ENCODE measurements at places on chromosomes 1 and 21. TPM values are rescaled to one million over a fixed set of nuclear protein-coding genes. Genes with fewer than 3 reads are reported as not detected.

DNA sequence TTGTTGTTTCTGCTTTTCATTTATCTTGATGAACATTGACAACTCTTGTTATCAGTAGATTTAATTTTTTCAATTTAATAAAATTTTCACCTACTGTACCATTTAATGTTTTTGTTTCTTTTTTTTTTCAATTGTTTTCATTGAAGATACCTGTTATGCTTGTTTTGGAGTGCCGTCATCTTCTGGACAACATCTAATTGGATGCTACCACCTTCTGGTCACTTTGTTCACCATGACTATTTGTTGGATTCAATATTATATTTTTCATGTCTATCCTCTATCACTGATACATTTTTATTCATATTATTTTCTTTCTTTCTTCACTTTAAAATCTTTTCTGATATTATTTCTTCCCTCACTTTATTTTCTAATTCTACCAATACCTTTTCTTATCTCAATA is 14.0 kb downstream of the KRTAP21-2 start:
- DNase-seq: no peak

DNA sequence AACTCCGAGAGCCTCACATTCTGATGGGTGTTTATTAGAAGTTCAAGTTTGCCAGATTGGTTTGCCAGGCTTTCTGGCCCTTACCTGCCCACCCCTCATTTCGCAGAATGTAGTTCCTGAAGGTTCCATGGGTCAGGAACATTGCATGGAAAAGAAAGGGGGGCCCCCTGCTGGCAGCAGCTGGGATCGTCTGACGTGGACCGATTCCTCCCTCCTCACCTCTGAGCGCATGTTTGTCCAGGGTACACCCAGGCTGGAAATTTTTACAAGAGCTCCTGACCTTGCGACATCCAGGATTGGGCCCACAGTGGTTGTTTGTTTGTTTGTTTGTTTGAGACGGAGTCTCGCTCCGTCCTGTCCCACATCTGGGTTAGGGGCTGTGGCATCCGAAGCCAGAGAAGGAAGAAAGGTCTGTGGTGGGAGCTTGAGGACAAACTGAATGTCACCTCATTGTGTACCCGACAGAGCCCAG is 126.0 kb upstream of the TMEM51 start:
- DNase-seq: peak; percentile 61

DNA sequence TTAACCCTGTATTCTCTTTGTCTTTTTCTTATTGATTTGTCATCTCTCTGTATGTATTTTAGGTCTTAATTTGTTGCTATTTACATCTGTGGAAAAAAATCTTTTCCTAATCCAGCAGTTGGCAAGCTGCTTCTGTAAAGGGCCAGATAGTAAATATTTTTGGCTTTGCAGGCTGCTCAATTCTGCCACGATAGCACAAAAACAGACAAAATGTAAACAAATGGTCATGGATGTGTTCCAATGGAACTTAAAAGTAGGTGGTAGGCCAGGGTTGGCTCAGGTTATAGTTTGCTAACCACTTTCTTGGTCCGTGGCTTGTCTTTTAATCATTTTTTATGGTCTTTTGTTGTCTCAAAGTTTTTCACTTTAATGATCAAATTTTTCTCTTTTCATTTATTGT is 371.8 kb downstream of the HHAT start:
- DNase-seq: no peak

DNA sequence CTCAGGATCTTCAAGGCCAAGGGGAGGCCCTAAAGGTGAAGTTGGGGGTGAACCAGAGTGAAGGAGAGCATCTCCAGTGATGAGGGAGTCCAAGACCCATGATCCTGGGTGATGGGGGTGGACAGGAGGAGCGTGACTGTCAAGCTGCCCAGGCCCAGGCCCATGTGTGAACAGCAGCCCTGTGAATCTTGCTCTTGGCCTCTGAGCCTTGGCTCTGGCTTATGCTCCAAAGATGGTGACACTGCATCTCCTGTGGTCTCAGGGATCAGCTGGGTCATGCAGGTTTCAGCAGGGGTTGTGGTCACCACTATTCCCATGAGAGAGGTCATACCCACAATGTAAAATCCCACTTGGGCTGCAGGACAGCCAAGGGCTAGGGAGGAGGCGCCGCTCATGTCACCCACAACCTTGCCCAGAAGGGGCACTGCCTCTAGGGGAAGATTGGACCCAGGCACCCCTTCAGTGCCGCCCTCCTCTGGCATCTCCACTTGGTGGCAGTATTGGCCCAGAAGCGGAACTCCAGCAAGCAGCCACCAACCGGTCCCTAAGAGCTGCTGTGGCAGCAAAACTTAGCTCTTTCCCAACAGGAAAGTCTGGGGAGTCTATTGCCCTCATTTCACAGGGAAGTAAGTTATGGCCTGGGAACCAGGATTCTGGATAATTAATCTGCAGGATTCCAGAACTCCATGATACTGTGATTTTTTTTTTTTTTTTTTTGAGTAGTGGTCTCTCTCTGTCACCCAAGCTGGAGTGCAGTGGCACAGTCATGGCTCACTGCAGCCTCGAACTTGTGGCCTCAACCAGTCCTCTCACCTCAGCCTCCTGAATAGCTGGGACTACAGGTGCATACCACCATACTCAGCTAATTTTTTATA is 7.5 kb upstream of the WNT3A start:
- peak; percentile 38 for DNase-seq

DNA sequence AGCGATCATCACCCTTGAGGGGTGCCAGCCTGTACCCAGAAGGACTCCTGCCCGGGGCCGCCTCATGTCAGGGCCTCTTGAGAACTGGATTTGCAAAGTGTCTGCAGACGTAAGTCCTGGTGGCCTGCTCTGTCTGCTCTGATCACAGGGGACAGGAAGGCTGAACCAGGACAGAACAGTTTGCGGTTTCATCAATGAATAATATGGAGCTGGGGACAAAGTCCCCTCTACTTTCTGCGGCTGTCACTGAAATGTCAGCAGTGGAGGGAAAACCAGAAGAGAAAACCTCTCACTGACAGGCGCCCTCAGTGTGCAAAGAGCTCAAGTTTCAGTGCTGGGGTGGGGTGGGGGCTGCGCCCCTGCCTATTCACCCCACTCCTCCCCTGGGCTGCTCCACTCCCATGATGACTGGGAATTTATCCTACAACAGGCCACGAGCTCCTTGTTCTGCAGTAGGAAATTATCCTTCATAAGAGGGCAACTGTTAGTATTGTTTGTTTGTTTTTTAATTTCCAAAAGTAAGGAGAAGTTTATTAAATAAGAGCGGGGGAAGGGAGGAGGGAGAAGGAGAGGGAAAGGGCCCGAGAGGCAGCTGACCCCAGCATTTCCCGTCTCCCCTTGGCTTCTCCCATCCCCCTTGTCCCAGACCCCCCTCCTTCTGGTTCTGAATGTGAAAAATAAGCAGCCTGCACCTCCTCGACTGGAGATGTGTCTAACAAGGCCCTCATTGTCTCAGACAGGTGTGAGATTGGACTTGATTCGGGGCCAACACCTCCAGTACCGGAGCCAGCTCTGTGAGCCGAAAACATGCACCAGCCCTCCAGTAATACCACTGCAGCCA is 149.2 kb downstream of the CLIC6 start:
- DNase-seq: no peak

DNA sequence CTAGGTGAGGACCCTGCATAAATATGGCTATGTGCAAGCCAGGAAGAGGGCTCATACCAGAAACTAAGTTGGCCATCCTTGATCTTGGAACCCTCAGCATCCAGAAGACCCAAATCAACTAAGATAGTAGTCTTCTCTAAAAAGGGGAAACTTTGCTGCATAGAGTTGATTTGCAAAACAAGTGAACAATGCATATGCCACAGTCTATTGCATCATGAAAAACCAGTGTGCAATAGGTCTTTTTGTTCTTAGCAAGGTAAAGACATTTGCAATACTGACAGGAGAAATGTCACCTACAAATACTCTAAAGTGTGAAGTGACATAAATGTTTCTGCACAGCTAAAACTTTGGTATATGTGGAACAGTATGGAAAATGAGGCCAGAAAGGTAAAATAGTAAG is 2.0 kb upstream of the IFI16 start:
- no peak for DNase-seq

GRCh38 chr1:241724741-241725356 is 72.8 kb downstream of the WDR64 start:
- DNase-seq: no peak

- DNase-seq: no peak
Measured at GRCh38 chr1:178341261-178341956, 155.4 kb downstream of the CLEC20A start.

- DNase-seq: no peak
Measured at GRCh38 chr21:42216726-42217572, 2.0 kb upstream of the ABCG1 start.

DNA sequence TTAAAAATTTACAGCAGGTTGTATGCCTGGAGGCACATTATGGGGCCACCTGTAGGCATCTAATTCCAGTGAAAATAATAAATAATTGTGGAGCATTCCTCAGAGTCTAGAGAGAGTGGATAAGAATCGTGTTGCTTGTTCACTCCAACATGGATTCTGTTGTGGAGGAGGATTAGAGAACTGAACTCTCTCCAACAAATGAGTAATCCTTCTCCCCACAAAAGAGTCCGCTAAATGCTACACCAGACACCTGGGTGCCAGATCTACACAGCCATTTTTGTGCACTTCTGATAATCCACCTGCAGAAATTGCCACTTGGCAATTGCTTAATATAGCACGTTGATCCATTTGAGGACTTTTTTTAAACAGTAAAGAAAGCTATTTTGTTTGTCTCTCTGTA is 113.7 kb upstream of the DPYD start:
- DNase-seq: no peak

- no peak for DNase-seq
Measured at GRCh38 chr1:157770442-157771043, 6.4 kb downstream of the FCRL2 start.

- no peak for DNase-seq
Measured at GRCh38 chr1:74857676-74858075, 124.7 kb downstream of the TYW3 start.

DNA sequence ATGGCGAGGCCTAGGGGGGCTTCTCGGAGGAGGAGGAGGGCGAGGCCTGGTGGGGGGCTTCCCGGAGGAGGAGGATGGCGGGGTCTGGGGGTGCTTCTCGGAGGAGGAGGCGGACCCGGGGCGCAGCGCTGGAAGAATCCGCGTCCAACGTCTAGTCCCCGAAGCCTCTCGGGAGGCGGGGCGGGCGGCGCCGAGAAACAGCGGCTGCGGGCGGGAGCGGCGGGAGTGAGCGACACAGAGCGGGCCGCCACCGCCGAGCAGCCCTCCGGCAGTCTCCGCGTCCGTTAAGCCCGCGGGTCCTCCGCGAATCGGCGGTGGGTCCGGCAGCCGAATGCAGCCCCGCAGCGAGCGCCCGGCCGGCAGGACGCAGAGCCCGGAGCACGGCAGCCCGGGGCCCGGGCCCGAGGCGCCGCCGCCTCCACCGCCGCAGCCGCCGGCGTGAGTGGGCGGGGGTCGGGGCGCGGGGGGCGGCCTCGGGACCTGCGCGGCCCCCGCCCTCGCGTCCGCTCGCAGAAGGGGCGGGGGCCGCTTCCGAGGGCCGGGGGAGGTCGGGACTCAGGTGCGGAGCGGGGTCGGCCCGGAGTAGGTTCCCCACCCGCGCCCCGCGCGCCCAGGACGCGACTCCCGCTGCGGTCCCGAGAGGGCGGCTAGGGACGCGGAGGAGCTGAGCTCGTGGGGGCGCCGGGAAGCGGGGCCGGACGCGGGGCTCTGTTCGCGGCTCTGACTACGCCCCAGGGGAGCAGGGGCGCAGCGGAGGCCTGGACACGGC is at the start of gene KLHL17:
Gene KLHL17, plus strand, starts transcription at position 222 of the 769 bp plus-strand sequence. Its CDS starts 110 bp downstream, at position 332.
- peak; percentile 94 for DNase-seq

DNA sequence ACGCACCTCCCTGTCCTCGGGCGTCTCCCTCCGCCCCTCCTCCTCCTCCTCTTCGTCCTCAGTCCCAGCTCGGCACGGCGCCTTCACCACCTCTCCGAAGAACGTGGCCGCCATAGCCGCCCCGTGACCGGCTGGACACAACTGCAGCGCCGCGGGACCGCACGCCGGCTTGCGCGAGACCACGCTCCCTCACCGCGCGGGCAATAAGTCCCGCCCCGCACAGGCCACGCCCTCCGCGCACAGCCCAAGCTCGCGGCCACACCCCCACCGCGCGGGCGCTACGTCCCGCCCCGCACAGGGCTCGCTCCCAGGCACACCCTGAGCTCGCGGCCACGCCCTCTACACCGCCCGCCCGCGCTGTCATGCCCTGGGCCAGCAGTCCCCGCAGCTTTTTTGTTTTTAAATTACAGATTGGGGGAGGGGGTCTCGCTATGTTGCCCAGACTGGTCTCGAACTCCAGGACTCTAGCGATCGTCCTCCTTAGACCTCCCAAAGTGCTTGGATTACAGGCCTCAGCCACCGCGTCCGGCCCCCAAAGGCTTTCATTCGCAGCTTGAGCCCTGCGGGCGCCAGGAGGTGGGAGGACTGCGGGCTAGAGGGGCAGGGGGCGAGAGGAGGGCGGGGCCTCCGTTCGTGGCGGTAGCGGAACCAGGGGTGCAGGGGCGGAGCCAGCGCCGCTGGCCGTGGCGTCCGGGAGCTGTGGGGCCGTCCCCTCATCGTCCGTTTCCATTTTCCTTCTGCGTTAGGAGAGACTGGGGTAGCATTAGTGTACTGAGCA is at the start of gene PSMG1:
Gene PSMG1, minus strand, starts transcription at position 180 of the 778 bp plus-strand sequence. Its CDS starts 66 bp downstream, at position 114.
- DNase-seq: peak; percentile 82

- DNase-seq: no peak
Measured at GRCh38 chr21:15009837-15010363, 54.9 kb downstream of the NRIP1 start.

DNA sequence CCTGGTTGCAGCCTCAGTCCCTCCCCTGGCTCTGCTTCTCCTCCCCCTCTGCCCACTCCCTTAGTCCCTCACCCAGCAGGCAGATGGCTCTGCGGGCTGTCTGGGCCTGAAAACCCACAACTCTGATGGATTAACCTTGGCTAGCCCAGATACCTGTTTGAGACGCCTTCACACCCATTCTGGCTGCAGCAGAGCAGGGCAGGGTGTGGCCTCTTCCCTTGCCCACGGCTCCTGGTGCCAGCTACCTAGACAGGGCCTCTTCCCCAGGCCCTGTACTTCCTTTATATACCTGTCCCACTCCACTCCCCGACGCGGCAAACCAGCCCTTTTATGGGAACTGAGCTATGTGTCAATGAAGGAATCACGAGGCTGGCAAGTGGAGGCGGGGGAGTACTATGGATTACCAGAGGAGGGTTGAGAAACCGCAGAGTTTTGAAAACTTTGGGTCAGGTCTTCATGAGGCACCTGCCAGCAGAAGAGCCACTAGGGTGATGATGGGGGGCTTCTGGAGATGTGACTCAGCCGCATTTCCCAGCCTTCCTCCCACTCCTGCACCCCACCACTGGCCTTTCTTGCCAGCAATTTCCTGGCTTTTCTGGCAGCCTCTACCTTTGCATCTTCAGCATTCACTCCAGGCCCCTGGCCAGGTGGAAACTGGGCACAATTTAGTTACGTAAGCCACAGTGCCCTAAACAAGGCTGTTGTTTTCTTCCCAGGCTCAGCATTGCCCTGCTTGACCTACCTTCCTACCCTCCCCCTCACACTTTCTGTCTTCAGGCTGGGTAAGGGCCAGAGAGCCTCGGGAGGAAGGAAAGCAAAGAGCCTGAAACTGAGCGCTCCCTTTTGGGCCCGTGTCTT is at the start of gene CHI3L1:
Gene CHI3L1, minus strand, starts transcription at position 259 of the 858 bp plus-strand sequence. Its CDS starts 81 bp downstream, at position 178.
- no peak for DNase-seq

The WNT3A gene
- total RNA-seq: not detected

The CFHR1 gene
- total RNA-seq: 0.41 TPM

The APOBEC4 gene
- total RNA-seq: not detected

The PTGS2 gene
- total RNA-seq: 2.4 TPM

The ST6GALNAC3 gene
- total RNA-seq: 14.3 TPM

The C8B gene
- not detected for total RNA-seq

The ACTL8 gene
- under 0.01 TPM for total RNA-seq
